ENCODE measurements at places on chromosomes 3 and 15.
A peak's percentile ranks its signal among the peaks of the same experiment; 100 is the strongest.

GRCh38 chr3:137103739-137104138 is 146.0 kb downstream of the IL20RB start:
- DNase-seq = no peak

GRCh38 chr3:147328711-147329110 is 77.6 kb downstream of the ZIC4 start:
- DNase-seq = no peak

GRCh38 chr3:147797095-147797494 is 387.9 kb downstream of the ZIC1 start:
- DNase-seq = no peak

GRCh38 chr3:25165306-25165705 is 262.8 kb upstream of the RARB start:
- no peak for DNase-seq

- no peak for DNase-seq
These were observed 186.9 kb downstream of the FOXB1 start for GRCh38 chr15:60191016-60191415.

DNA sequence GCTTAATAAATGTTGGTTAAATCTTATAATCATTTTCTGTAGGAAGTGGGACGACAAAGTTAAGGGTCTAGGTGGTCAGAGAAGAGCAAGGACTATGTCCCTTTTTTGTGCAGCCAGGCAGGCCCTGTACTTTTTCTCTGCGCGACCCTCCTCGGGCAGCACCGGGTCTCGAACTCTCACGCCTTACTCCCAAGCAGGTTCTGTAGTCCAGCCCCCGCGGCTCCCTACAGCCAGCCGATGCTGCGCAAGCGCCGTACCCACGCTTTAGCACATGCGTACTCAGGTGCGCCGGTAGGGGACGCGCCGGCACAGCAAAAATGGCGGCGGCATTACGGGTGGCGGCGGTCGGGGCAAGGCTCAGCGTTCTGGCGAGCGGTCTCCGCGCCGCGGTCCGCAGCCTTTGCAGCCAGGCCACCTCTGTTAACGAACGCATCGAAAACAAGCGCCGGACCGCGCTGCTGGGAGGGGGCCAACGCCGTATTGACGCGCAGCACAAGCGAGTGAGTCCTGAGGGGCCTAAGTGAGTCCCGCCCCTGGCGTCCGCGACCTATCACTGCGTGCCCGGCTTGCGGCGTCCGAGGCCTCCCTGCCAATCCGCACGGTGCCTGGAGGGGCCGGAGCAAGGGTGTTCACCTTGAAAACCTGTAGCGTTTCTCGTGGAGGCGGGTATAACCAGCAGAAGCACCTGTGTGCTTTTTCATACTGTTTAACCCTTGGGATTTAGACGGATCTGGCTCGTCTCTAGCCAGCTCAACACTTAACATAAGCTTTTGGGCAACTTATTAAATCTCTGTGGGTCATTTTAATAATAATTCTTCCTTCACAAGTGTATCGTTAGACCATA is at the start of gene PCCB:
TSS of gene PCCB (plus strand) at position 282 of the 844 bp plus-strand sequence. CDS start at position 318, 36 bp downstream.
- DNase-seq = peak; percentile 91

Measured in KG1 (cell line).